Thyroid gland (tissue), 4 donors: ENCODE measurements at places on chromosomes 1 and 21.

DNA sequence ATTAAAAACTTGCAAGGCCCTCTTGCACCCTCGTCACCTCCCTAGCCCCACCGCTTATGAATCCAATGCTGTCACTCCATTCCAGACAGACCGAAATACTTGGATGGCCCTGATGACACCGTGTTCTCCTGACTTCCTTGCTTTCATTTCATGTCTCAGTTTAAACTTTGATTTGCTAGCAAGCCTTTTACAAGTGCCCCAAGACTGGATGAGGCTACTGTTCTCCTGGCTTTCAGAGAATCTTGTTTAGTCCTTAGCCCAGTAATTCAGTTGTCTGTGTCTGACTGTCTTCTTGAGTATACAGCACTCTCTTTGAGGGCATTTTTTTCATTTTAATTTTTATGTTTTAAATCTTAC lies 824 bp upstream of the IFI44L start:
- DNase-seq = no peak

DNA sequence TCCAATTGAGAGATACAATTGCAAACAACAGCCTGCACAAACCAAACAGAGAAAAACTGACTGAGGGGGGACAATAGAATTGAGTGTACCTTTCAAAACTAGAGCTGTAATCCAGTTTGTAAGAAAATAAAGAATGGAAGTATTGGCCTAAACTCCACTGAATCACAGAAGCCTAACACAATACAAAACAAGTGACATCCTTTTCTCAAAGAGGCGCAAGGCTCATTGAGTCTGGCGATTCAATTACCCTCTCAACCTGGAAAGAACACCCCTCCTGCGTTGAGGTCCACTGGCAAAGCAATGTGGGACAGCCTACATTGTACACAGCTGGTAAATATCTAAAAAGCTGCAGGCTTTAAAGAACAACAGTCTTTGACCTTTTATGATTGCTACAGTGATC lies 182.6 kb downstream of the DPYD start:
- no peak for DNase-seq

GRCh38 chr1:212760126-212760823 lies 31.3 kb downstream of the NSL1 start:
- no peak for DNase-seq

DNA sequence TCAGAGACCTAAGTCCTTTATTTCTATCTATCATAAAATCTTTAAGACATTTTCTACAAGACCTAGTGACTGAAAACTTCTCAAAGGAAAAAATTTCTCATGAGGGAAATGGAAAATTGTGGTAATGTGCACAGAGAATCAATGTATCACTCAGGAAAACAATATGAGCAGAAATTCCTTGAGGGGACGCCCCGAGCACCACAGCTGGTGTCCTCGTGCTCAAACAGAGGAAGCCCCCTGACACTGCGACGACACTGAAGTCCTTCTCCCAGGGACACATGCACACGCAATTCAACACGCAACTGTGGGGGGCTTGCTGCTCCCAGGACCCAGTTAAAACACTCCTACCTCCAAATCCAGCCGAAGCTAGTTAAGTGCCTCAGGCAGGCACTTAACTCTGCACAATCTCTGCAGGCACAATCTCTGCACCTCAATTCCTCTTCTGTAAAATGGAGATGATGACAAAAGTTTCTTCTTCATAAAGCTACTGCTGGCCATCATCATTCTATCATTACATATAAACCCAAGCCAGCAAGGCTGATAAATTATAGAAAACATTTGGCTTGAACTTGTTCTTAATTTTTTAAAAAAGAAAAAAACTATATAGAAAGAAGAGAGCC lies 16.0 kb downstream of the ZBTB17 start:
- no peak for DNase-seq

DNA sequence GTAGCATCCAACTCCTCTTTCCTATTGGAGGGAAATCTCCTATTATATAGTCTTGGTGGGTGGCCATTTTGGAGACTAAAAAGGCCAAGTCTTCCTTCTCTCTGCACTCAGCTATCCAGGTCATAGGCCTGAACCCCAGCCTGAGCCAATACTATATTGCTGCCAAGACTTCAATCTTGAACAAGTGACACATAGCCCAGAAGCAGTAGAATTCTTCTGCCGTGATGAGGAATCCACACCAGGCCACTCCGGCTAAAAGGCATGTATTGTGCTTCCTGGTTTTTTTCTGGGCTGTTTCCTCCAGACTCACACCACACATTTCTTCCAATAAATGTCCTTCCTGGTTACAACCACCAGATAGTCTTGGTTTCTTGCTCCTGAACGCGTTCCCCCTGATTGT lies 43.0 kb downstream of the ATF3 start:
- no peak for DNase-seq

GRCh38 chr1:212470059-212470458 lies 37.3 kb downstream of the NENF start:
- DNase-seq = peak; percentile 83

- no peak for DNase-seq
Measured at GRCh38 chr1:229879746-229880145, 187.3 kb upstream of the GALNT2 start.

- DNase-seq = peak; percentile 14
Measured at GRCh38 chr1:98325646-98326440, 335.7 kb upstream of the SNX7 start.

- no peak for DNase-seq
Measured at GRCh38 chr1:205353612-205354011, 3.1 kb downstream of the KLHDC8A start.

- no peak for DNase-seq
Measured at GRCh38 chr1:20654104-20654690, 7.0 kb downstream of the DDOST start.
